Stimulated activated CD4-positive, alpha-beta T cell treated with anti-CD3 and anti-CD28 coated beads, Interleukin-2, amount 100 ng/mL, for 24 hours (primary cell): ENCODE measurements at places on chromosomes 3 and 15.
A peak's percentile ranks its signal among the peaks of the same experiment; 100 is the strongest.

DNA sequence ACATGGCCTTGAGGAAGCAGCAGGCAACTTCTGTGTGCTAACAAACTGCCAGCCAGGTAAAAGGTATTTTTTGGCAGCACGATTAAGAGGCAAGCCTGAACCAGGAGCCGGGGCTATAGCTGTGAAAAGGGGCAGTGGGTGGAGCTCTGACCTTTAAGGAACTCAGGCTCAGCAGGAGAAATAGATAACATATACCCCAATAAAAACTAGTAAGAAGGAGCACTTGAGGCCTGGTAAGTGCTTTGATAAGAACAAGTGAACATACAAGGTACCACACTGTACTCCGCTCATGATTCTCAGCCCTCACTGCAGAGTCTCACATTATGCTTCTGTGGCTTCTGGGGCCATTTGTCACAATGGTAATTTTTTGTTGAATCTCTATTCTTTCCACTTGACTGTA, 5.4 kb downstream of the FYCO1 start:
- no peak for DNase-seq

DNA sequence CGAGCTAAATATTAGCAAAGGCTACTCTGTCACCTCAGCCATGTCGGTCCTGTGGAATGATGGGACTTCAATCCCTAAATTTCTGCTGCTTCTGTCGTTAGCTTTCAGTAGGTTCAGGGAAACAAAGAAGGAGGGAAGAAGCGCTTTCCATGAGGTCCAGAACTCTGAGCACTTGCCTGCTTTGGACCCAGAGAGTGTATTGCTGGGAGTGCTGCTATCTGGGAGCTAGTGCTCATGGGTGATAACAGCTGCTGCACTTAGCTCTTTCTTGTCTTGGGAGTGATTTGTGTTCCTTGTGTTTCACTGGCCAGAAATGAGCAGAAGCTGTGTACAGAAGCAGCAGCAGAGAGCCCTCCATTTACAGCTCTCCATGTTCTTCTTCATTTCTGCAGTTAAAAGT, 369.8 kb downstream of the DIPK2A start:
- no peak for DNase-seq

GRCh38 chr15:63968700-63969099, 77.6 kb downstream of the DAPK2 start:
- DNase-seq, result no peak

DNA sequence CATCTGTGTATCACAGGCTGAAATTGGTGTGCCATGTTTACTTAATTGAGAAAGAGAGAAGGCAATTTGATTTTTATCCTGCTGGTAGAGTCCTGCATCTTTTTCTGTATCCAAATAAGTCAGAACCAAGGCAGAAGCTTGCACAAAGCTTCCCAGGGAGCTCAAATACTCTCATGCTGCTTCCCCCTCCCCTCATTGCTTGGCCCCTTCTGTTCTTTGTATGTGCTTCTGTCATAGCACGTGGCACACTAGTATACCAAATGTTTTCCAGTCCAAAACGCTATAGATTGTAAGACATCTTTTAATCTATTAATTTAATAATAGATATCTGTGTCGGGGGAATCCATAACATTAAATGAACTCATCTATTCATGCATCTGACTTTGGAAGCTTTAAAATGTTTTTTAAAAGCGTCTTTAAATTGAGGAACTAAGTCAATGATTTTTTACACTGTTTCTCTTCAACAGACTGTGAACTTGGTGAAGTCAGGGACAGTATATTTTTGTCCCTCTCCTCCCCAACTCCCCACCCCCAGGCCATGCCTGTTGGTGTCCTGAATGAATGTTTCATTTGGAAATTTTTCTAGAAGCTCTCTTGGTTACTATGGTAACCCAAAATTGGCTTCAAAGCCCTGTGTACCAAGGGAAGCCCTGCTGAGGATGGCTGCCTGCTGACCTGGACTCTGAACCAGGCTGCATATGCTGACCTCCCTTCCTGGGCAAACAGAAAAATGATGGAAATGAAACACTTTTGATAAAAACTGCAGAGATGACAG, 26.2 kb upstream of the SLC35G2 start:
- no peak for DNase-seq

DNA sequence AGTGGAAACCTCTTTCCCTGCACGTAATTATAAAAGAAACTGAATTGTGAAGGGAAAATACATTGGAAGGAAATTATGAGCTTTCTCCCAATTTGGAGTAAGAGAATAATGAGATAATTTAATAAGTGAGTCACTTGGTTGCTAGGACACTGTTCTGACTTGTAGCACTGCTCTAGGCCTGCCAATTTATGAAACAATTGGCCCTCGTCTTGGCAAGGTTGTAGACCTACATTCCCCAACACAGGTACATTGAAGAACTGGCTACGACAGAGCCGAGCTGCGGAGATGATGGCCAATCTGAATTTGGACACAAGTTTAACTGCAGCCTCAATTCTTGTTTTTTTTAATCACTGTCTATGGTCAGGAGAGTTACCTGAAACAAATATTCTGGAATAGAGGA, 674.1 kb downstream of the MECOM start:
- DNase-seq, result no peak

- no peak for DNase-seq
Measured at GRCh38 chr3:60133269-60134162, 1083.7 kb upstream of the CFAP20DC start.

GRCh38 chr3:20039765-20040547, at the start of gene KAT2B:
Gene KAT2B (plus strand): TSS chr3:20040446. CDS start chr3:20040478, 32 bp downstream.
- peak; percentile 83 for DNase-seq

GRCh38 chr3:68919000-68919399, 13.3 kb downstream of the TAFA4 start:
- DNase-seq, result no peak

DNA sequence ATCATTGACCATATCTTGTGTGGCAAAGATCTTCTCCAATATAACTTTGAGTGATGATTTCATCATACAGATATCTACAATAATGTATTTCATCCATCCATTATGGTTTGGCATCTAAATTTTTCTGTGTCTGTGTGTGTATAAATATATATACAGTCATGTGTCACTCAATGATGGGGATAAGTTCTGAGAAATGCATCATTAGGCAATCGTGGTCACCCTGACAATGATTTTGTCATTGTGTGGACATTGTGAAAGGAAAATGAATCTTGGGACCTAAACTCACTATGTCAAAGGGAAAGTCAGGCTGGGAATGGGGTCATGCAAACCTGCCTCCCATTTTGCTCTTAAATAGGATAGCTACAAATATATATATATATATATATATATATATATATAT, 12.4 kb downstream of the CFAP161 start:
- DNase-seq, result no peak

- DNase-seq, result no peak
Measured at GRCh38 chr3:5729852-5730251, 542.3 kb downstream of the EDEM1 start.
